ENCODE measurements at places on chromosomes 2 and 18.
A peak's percentile ranks its signal among the peaks of the same experiment; 100 is the strongest.

- DNase-seq = no peak
Observed at GRCh38 chr2:177246000-177246399, 18.5 kb downstream of the NFE2L2 start.

DNA sequence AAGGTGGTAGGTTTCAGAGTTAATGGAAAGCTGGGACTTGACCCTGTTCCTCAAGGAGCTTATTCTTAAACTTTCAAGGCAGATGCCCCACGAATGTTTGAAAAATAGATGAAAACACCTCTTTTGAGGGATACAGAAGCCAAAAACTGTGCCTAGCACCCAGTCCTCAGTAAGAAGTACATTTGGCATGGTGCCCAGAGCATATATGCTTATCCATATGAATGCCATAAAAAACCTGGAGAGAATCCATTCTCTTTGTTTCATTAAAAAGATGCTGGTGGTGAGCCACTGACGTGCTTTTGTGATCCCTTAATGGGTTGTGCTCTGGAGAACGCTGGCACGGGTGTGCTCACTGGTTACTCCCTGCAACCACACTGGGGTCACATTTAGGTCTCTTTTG lies 69.0 kb downstream of the IL1R2 start:
- peak; percentile 1 for DNase-seq

GRCh38 chr2:224816816-224817215 lies 100.7 kb upstream of the CCDC195 start:
- DNase-seq = no peak

GRCh38 chr2:9417725-9418124 lies 5.6 kb downstream of the ITGB1BP1 start:
- no peak for DNase-seq

GRCh38 chr2:189016311-189016861 lies 42.2 kb downstream of the COL3A1 start:
- no peak for DNase-seq

GRCh38 chr2:105885456-105885855 lies 140.7 kb downstream of the NCK2 start:
- DNase-seq = no peak

GRCh38 chr2:240925568-240926515 lies 19.7 kb downstream of the CROCC2 start:
- DNase-seq = peak; percentile 26

- no peak for DNase-seq
Observed at GRCh38 chr2:17164550-17164949, 353.7 kb downstream of the RAD51AP2 start.

GRCh38 chr18:77486985-77487384 lies 237.3 kb downstream of the GALR1 start:
- no peak for DNase-seq

DNA sequence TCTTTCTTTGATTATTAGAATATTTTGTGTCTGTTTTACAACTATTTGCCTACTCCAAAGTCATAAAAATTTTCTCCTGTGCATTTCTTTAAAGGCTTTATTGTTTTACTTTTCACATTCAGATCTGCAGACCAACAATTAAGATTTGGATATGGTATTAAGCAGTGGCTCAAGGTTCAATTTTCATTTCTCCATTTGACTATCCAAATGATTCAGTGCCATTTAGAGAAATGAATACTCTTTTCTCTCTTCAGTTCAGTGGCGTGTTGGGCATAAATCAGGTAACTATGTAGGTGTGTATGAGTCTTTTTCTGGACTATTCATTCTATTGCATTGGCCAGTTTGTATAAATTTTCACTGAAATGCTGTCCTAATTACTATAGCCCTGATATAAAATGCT lies 57.3 kb upstream of the IL1R1 start:
- no peak for DNase-seq

- no peak for DNase-seq
Observed at GRCh38 chr2:172749388-172749787, 13.7 kb downstream of the RAPGEF4 start.

- no peak for DNase-seq
Observed at GRCh38 chr2:60461421-60462108, 91.9 kb downstream of the BCL11A start.

- DNase-seq = peak; percentile 98
Observed at GRCh38 chr18:46333431-46334135, 229.4 kb downstream of the HAUS1 start.

- peak; percentile 21 for DNase-seq
Observed at GRCh38 chr2:189024901-189025618, 50.9 kb downstream of the COL3A1 start.

DNA sequence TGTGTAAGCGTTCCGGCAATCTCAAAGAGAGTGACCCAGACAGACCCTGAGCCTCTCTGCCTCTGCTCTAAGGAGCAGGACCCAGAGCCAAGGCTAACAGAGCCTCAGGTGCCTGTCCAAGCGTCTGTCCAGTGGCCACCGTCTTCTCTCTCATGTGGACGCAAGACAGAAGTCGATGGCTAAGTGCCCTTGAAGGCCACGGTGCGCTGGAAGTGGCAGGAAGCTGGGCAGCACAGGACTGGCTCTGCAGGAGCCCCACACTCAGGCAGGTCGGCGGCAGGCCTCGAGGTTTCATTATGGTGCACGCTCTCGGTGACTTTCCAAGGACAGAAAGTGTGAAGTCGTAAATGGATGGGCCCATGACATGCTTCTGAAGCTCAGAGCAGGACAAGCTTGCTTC lies 49.1 kb downstream of the HDAC4 start:
- no peak for DNase-seq

DNA sequence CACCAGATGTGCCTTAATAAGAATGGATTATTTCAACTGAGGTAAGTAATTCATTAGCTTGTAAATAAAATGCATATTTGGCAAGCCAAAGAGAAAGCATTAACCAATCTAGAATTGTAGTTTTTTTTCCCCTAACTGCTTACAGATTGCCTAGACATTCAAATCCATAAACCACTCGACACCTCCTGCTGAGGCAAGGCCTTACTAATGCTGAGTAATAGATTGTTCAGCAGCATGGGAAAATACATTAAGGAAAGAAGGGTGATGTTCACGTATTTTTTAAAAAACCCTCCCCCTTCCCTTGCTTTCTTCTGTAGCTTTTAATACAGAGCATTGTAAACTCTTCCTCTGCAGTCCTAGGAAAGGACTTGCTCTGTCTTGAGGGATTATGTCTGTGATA lies 17.0 kb upstream of the LINC00305 start:
- peak; percentile 81 for DNase-seq

- peak; percentile 41 for DNase-seq
Observed at GRCh38 chr2:43171789-43172188, 54.6 kb downstream of the ZFP36L2 start.

DNA sequence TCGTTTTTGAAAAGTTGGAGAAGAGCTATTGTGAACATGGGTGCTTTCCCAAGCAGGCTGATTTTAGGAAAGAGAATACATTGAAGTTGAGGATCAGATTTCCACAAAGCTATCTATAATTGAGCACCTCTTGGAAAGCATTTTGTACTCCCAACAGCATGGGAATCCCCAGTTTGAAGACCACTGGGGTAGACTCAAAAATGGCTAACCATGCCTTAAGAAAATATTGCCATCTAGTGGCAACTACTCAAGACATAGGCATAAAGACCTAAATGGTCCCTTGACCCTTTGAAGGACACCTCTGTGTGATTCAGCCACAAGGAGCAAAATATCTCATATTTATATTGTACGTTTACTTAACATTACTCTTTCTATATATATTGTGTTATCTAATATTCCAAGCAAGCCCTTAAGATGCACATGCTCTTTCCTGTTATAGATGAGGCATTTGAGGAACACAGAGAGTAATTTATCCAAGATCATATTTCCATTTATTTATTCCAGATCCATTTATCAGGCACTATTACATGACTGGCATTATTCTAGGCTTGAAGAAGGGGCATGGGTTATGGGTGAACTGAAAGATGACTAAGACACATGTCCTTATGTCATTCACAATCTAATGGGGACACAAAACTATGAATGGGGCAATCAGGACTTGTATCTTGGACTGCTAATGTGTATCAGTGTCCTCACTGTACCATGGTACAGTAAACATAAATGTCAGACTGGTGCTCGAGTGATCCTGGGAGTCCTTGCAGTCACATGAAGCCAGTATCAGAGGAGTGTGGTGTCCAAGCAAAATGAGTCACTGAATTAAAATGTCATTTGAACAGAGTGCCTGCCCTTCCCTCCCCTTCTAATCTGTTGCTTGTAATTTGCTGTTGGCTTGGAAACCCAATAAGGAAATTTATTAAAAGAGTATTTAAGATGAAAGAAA lies 121.0 kb upstream of the XPO1 start:
- peak; percentile 52 for DNase-seq

- no peak for DNase-seq
Observed at GRCh38 chr2:240686460-240686859, 3.8 kb upstream of the AQP12B start.

GRCh38 chr2:47509250-47509649 lies 106.3 kb downstream of the MSH2 start:
- DNase-seq = no peak

Data from NCI-H69 (cell line).